Upper lobe of left lung (tissue), 6 donors: ENCODE measurements at places on chromosomes 11 and 22. TPM values are rescaled to one million over a fixed set of nuclear protein-coding genes. Genes with fewer than 3 reads are reported as not detected.

- DNase-seq = no peak
Observed at GRCh38 chr22:30328466-30329049, 1.8 kb upstream of the TBC1D10A start.

GRCh38 chr22:35995772-35996171 lies 32.9 kb downstream of the RBFOX2 start:
- no peak for DNase-seq

DNA sequence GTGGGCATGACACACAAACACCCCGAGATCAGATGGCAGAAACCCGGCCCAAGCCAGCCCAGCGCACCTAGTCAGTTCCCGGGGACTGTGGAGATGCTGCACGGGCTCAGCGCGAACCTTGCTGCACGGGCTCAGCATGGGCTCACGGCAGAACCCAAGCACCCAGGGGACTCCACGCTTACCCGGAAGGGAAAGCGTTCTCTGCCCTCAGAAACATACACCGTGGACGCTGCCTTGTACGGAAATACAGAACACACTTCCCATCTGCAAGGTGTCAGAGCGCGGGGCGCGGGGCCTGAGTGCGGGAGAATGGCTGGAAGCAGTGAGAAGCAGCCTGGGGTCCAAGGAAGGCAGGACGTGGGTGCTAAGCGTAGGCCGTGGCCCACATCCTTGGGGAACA lies 319.9 kb downstream of the NTM start:
- peak; percentile 73 for DNase-seq

DNA sequence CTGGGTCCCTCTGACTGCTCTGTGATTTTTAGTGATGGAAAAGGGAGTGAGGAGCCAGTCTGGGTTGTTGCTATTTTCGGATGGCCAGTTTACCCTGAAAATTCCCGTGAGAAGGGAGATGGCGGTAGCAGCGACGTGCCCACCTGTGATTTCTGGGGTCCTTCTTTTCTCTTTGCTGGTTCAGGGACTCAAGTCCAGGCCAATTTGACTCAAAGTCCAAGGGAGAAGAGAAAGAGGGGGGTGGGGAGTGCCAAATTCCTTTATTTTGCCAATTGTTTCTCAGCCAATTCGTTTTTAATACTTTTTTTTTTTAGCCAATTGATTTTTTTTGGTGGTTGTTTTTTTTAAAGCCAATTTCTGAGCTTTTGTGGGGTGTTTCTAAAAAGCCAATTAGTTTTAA lies 6.9 kb downstream of the IGF2 start:
- DNase-seq = no peak

DNA sequence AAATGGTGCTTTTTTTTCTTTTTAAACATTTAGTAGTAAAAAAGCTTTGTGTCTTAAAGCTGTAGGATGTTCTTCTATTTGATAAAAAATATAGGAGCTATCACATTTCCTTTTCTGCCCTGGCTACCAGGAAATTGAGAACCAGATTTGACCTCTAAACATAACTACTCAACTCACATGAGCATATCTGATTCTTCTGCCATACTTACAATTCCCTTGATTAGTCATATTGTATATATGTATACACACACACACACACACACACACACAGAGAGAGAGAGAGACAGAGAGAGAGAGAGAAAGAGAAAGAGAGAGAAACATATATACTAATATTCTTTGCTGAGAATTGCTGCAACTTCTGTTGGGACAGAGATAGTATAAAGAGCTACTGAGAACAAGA lies 23.0 kb upstream of the GDPD4 start:
- DNase-seq = no peak

GRCh38 chr11:133269267-133269666 lies 263.0 kb downstream of the OPCML start:
- DNase-seq = no peak

GRCh38 chr11:19953336-19953735 lies 206.9 kb downstream of the DBX1 start:
- DNase-seq = no peak

DNA sequence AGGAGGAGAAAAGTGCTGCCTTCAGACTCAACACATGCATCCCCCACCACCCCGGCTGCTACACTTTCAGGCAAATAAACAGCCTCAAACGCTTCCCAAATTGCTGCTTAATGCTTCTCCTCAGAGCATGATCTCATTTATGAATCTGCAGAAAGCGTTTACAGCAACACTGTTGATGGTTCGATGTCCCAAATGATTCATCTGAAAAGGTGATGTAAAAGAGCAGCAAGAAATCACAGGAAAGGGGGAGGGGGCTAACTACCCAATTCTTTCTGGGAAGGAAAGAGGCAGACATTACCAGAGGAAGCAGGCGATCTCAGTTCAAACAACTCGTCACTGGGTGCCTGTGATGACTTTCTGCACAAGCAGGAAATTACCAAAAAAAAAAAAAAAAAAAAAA lies 119.6 kb downstream of the TENM4 start:
- no peak for DNase-seq

Gene LRRC56
- 11.5 TPM for total RNA-seq

Gene PPARA
- 25.1 TPM for total RNA-seq
